ENCODE measurements at places on chromosomes 2 and 18.

- no peak for DNase-seq
These were observed 131.4 kb upstream of the MYCN start for GRCh38 chr2:15808944-15809343.

DNA sequence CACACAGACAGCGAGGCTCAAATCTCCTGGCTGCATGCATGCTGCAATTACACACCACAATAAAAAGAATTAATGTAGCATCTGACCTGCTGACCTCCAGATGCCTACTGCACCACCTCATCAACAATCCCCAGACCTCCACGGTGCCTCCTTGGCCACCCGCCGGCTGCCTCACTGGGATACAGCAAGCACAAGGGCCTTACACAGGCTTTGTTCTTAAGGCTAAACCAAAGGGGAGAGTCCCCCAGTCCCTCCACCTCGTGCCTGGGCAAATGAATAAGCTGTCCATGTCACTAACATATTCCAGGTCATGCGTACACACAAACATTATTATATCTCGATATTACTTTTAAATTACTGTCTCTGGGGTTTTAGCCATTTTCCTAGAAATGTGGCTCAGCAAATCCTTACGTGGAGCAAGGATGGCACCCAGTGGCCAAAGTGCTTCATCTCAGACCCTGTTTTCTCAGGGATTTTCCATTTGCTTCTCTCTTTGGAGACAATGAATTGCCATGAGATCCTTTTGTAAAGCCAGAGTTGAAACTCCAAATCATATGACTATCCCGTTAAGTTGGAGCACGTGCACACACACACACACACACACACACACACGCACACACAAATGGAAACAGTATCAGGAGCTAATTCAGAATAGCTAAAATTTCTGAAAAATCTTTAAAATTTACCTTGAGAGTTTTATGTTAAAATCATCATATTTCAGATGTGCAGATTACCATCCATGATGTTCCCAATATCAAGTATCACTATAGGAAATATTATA lies 313.8 kb downstream of the PDE11A start:
- DNase-seq: no peak

GRCh38 chr2:190420801-190421200 lies 12.6 kb downstream of the MFSD6 start:
- DNase-seq: no peak

DNA sequence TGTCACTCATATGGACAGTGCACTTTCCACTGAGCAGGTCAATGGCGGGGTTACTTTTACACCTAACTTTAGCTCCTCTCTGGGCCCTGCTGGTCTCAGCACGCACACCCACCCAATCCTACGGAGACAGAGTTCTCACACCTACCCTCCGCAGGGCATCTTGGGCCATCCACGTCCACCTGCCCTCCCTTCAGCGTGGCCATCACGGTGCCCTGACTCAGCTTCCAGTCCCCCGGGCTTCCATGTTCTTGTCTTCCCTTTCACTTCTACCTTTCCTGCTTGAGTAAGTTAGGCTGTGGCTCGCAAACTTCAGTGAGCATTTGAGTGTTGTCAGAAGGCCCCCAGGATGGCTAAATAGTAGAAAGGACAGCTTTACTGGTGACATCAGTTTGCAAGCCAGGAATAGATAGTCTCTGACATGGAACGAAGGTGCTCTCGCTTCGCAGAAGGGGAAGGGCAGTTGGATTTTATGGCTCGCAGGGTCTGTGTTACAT lies 232.4 kb downstream of the SEPTIN10 start:
- no peak for DNase-seq

DNA sequence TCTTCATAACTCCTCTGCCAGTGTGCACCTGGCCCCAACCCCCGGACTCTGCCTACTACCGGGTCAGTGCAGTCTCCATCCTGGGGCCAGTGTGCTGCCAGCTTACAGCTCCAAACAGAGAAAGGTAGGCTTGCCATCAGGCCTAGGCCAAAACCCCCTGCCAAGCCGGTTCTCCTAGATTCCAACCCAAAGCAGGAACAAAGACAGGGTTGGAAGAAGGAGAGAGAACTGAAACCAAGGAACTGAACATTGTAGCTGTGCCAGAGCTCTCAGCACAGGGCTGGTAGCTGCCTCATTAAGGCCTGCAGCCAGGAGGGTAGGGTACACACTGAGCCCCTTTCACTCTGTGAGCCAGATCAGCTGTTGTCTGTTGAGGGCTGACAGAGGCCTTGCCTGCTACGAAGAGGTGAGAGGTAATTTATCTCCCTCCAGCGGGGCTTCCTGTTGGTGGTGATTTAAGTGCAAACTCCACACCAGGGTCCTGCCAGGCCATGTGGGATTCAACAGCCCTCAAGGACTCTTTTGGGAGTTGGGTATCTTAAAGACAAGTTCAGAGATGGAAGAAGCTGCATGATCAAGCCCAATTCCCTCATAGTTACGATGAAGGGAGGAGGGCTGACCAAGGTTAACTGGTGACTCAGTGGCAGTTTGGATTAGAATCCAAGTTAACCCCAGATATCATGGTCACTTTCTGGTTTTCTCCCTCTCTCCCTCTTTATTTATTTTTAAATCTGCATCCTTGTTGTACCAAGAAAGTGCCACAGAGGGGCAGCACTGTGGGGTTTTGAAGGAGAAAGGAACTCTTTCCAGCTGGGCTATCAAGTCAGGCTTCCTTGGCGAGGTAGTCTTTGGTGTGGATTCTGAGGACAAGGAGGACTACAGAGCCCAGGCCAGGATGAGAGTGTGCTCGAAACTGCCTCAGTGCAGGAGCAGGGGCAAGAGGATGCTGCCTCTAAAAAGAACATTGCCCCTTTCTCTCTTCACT lies 48.1 kb downstream of the CYRIA start:
- no peak for DNase-seq

DNA sequence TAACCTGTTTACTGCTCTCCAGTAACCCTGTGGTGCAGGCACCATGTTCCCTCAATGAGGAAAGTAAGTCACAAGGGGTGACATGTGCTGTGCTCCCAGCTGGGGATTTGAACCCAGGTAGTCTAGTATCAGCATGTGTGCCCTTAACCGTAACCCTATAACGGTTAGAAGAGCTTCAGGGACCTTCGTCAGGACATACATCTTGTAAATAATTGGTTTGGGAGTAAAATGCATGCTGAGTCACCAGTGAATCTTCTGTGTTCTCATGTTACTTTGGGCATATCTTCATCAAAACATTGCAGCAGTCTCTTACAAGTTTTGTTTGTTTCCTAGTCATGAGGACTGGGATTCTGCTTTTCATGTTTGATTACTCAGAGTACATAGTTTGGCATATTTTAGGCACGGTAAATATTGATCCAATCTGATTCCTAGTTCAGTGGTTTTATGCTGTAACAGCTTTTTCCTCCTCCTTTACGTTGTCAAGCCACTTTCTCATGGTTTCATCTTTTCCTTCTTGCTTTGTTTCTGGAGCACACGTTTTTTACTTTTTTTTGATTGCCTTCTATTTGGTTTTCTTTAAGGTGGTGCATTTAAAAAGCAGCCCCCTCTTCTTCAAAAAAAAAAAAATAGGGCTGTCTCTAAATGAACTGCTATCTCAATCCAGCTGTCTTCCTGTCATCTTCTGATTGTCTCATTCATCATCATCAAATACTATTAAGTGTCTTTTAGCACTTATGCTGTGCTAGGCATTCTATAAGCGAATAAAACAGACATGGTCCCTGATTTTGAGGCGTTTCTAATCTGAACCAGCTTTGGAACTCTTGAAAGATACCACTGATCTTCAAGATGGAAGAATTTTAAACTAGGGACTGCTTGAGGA lies 50.4 kb downstream of the CLIP4 start:
- peak; percentile 19 for DNase-seq

- no peak for DNase-seq
These were observed at the start of gene DNAJC5G for GRCh38 chr2:27275211-27276150. TSS of gene DNAJC5G (plus strand) at chr2:27275433. CDS start at chr2:27276729, 1,296 bp downstream.

DNA sequence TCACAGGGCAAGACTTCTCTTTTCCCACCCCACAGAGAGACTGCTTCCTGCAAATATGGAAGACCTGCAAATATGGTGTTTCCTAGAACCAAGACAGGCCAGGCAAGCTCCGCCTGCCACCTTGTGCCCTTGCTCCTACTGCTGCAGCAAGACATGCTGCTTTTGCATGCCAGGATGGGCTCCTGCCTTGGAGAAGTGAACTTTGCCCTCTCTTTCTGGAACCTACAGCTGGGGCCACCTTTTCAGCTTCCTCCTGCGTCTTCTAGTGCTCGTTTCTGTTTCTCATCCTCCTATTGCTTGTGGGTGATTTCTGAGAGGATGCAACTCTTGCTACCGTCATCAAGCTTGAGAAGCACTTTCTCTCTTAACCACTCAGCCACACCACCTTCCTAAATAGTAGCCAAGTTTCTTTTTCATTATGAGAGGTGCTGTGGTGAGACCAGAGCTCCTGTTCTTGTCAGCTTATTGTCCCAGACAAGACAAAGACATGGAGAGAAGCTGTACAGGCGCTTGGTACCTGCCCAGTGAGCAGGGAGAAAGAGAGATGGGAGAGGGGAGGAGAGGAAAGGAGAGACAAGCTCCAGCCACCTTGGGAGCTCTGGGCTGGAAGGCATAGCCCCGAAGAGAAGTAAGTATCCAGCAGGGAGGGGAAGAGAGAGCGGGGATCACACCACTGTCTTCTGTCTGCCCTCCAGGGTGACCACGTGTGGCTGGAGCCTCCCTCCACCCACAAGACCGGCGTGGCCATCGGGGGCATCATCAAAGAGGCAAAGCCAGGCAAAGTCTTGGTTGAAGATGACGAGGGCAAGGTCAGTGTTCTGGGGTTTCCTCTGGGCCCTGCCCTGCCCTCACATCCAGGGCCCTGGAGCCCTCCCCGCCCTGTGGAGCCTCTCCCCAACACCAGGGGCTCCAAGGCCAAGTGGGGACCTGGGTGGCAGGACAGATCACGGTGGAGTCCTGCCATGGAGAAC lies 28.3 kb downstream of the MYO7B start:
- DNase-seq: no peak

DNA sequence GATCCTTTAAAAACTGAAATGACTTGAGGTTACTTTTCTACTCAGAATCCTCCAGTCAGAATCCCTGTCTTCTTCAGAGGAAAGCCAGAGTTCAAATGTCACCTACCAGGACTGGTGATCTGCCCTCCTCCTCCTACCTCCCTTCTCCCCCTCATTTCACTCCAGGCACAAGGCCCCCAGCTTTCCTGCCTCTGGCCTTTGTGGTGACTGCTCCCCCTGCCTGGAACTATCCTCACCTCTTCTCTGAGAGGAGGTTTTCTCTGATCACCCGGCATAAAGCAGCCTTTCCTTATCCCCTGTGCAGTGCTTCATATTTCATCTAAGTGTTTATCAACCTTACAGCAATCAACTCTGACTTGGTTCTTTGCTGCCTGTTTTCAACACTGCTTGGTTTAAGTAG lies 6.8 kb downstream of the B3GNT2 start:
- no peak for DNase-seq

- peak; percentile 49 for DNase-seq
These were observed 761.6 kb downstream of the DSC3 start for GRCh38 chr18:30280861-30281470.

- no peak for DNase-seq
These were observed 391.3 kb downstream of the CMPK2 start for GRCh38 chr2:6474161-6475140.

GRCh38 chr18:477565-477964 lies 22.9 kb downstream of the COLEC12 start:
- no peak for DNase-seq

DNA sequence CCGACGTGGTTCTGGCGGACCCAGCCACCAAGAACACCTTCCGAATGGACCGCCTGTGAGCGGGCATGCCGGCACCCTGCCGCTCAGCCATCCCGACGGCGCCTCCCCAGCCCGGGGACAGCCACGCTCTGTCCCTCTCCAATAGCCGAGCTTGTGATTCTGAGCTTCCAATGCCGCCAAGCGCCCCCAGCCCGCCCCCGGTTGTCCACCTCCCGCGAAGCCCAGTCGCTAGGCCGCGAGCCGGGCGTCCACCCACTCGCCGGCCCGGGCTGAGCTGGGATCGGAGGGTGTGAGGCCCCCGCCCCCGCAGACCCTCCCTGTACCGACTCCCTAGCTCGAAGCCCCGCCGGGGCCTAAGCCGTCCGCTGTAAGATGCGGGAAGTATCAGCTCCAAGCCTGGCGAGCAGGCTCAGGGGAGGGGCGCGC lies 1195.1 kb upstream of the CHAC2 start:
- no peak for DNase-seq

- no peak for DNase-seq
These were observed 44.5 kb upstream of the MYCN start for GRCh38 chr2:15895615-15896469.

DNA sequence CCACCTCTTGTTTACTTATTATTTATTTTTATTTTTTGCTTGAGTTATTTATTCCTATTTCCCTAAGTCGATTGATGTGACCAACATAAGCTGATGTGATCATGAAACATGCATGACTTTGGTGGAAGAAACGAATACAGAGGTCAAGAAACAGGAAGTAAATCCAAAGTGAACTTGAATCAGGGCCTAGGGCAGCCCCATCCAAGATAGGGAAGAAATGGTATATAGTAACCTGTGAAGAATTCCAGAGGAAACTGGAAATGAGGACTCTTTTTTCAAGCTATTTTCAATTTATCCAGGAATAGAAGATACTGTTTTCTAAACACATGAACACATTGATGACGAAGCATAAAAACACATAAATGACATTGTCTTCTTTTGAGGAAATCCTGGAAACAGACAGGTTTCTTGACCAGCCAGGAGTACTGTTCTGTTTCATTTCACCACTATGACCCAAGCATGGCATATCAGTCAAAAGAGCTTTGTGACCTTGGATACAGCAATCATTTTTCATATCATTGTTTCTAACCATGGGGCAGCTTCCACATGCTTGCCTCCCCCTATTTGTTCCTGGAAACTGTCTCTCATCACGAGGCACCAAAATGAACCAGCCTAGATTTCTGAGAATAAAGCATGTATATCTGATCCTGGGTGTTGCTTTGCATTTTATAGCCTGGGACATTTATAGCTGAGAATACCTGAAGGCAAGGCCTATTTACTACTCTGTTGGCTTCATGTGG lies 9.1 kb upstream of the LCLAT1 start:
- no peak for DNase-seq

- DNase-seq: no peak
These were observed 78.5 kb downstream of the LRP1B start for GRCh38 chr2:142052220-142052863.

GRCh38 chr2:38092196-38092902 lies 16.4 kb upstream of the CYP1B1 start:
- no peak for DNase-seq

GRCh38 chr18:46334868-46335281 lies 230.7 kb downstream of the HAUS1 start:
- DNase-seq: no peak

Data from left renal cortex interstitium (tissue), 4 donors.